Peyer's patch (tissue), 4 donors: ENCODE measurements at places on chromosomes 12 and 14.

- DNase-seq = no peak
These were observed 3.4 kb downstream of the GLIPR1L1 start for GRCh38 chr12:75337905-75338304.

GRCh38 chr14:21070083-21070609, at the start of gene ARHGEF40:
ARHGEF40 (plus strand) TSS chr14:21070304; CDS start chr14:21070397, 93 bp downstream.
- DNase-seq = peak; percentile 69

DNA sequence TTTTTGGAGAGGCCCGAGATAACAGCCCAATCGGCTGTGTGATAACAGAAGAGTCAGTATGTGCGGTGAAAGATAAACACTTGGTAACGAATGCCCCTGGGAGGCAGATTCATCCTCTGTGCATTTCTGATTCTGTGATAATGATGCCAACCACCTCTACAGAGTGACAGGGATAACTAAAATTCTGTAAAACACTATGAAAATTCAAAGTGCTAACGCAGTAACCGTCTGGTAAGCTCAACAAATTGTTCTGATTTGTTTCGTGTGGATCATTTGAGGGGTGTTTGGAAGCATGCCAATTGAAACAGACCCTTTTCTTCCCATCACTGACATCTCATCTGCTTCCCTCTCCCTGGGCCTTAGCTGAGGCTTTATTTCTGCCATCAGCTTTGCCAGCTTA, 76.3 kb downstream of the ESR2 start:
- DNase-seq = no peak

- DNase-seq = no peak
These were observed 172.7 kb downstream of the ETNK1 start for GRCh38 chr12:22797701-22798100.

- no peak for DNase-seq
These were observed 21.7 kb downstream of the ZDHHC22 start for GRCh38 chr14:77119851-77120250.

DNA sequence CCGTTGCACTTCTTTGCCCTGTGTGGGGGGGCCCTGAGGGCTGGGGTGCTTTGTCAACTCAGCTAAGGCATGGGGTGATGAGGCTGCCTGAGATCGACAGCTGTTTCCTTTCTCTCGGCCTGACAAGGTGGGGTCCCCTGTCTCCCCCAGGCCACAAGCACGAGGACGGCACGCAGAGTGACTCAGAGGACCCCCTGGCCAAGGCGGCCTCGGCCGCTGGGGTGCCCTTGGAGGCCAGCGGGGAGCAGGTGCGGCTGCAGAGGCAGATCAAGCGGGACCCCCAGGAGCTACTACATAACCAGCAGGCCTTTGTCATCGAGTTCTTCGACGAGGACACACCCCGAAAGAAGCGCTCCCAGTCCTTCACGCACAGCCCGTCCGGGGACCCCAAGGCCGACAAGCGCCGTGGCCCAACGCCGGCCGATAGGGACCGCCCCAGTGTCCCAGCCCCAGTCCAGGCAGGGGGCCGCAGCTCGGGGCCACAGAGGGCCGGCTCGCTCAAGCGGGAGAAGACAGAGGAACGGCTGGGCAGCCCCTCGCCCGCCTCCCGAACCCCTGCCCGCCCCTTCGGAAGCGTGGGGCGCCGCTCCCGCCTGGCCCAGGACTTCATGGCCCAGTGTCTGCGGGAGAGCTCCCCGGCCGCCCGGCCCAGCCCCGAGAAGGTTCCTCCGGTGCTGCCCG, 18.8 kb downstream of the CEP170B start:
- DNase-seq = no peak

- no peak for DNase-seq
These were observed 55.0 kb upstream of the ESRRB start for GRCh38 chr14:76320975-76321374.

- no peak for DNase-seq
These were observed 7.7 kb downstream of the CLSTN3 start for GRCh38 chr12:7137908-7138307.

GRCh38 chr12:6444031-6444430, 724 bp upstream of the CD27 start:
- no peak for DNase-seq

GRCh38 chr12:46958599-46959290, 120.7 kb upstream of the PCED1B start:
- DNase-seq = no peak

DNA sequence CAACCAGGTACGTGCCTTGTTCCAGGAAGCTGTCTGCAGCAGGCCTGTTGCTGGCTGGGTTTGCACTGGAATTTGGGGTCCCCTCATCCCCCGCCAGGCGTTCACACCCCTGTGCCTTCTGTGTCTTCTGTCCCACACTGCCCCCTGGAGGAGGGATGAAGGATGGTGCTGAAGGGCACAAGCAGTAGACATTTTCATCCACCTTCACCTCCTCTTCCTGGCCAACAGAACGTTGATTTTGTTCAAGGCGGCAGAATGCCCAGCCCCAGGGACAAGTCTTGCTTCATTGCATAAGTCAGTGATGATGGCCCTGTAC, 122.1 kb downstream of the CALM1 start:
- DNase-seq = peak; percentile 71

DNA sequence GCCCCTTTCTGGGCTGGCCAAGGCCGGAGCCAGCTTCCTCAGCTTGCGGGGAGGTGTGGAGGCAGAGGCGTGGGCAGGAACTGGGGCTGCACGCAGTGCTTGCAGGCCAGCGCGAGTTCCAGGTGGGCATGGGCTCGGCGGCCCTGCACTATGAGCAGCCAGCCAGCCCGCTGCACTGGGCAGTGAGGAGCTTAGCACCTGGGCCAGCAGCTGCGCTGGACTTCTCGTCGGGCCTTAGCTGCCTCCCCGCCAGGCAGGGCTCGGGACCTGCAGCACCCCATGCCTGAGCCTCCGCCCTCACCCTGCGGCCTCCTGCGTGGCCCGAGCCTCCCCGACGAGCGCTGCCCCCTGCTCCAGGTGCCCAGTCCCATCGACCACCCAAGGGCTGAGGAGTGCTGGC, 42.0 kb downstream of the TMTC2 start:
- DNase-seq = no peak

DNA sequence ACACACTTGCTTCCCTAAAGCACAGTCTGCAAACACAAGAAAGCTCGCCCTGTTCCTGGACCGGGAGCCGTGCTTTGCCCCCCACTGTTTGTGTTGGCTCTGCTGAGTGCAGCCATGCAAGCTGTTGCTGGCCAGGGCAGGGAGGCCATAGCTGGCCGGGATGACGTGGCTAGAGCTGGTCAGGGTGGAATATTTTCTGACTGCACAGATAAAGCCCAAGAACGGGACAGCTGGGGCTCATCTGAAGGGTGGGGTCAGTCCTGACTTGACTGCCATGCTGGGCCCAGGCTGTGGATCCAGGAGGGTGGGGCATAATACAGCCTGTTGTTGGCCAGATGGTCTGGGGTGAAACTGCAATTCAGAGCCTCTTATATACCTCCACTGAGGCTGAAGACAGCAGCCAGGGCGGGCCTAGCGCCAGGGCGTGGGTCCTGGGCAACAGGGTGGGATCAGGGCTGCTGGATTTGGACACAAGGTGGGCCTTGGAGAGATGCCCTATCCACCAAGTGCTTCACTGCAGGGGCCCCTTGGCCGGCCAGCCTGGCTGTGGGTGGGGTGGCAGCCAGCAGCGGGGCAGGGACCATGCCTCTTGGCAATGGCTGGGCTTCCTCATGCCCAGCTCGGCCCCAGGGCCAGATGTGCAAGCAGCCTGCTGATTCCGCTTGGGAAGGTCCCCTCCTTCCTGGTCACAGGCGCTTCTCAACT, 14.8 kb downstream of the KMT5A start:
- no peak for DNase-seq

- no peak for DNase-seq
These were observed 9.2 kb downstream of the SOS2 start for GRCh38 chr14:50222055-50222613.

DNA sequence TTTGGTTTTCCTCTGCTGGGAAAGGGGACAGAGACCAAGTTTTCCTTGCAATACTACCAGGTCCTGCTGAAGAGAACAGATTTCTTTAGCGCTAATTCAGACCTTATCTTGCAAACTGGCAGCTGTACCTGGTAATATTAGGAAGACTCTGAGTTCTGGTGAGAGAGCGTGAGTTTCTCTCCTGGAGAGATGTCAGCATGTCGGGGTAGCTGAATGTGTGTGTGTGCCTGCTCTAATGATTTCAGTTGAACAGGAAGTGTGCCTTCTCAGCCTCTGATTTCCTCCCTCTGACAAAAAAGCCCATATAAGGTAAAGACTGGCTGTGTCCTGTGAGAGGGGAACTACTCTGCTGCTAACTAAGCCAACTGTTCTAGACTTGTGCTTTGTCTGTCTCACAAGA, 10.3 kb upstream of the ERP27 start:
- peak; percentile 67 for DNase-seq

- DNase-seq = no peak
These were observed 230.2 kb downstream of the BCL11B start for GRCh38 chr14:99041820-99042174.

DNA sequence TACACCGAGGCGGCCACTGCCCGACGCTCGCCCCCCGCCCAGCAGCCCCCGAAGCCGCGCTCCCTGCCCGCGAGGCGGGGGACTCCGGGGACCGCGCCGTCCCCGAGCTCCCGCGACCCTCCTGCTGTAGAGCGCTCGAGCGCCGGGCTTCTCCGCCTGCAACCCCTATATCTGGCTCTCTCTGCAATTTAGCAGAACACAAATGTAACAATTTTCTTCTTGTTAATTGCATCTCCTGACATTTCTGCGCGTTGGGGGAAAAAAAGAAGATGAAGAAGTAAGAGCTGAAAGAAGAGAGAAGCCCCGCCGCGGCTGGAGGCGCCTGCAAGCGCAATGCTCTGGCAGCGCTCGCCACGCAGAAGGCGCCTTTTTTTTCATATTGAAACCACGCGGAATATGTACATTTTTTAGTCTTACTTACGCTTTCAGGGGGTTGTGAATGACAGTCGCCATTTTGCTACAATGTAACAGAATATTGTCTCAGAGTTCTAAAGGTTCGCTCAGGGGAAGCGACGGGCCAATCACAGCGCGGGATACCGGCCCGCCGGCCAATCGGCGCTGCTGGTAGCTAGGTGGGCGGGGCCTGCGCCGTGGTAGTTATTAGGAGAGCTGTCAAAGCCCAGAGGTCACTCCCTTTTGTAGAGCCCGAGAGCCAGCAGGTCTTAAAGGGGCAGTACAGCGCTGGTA, at the start of gene DPF3:
TSS of gene DPF3 (minus strand) at position 466 of the 687 bp plus-strand sequence. CDS start at position 453, 13 bp downstream.
- DNase-seq = peak; percentile 98

DNA sequence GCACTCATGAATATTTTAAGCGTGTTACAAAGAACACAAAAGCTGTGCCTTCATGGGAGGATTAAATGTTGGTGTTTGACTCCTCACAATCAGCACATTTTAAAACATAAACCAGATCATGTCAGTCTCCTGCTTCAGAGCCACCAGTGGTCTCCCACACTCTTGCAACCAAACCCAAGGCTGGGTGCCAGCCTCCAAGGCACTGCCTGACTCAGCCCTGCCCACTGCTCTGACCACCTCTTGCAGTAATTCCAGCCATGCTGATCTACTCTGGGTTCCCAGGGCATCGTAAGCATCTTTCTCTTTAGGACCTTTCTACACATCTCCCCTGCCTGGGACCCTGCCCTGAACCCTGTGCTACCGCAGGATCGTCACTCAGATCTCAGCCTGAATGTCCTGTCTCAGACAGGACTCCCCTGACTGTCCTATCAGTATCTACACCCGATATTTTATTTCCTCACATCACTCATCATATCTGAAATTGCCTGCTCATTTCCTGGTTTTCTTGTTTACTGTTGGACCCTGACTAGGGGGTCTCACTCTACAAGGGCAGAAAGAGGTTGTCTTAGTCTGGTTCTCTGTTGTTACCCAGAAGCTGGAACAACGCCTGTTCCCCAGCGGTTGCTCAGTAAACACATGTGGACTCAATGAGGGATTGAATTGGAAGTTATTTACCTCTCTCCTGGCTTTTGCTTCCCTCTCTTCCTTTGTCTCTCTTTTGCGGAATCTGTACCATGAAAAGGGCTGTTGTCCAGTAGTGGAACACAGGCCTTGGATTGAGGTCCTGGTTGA, 449.8 kb downstream of the RAD51B start:
- no peak for DNase-seq

GRCh38 chr14:53186532-53186931, 33.4 kb upstream of the DDHD1 start:
- no peak for DNase-seq

- DNase-seq = no peak
These were observed 13.9 kb downstream of the EVL start for GRCh38 chr14:100078997-100079725.

GRCh38 chr12:93602897-93603668, 30.6 kb downstream of the SOCS2 start:
- no peak for DNase-seq

GRCh38 chr12:54917001-54917488, 62.7 kb downstream of the MUCL1 start:
- no peak for DNase-seq

GRCh38 chr14:37707716-37708115, 112.3 kb downstream of the TTC6 start:
- DNase-seq = no peak

GRCh38 chr12:232731-233614, 19.0 kb upstream of the SLC6A12 start:
- DNase-seq = peak; percentile 36

DNA sequence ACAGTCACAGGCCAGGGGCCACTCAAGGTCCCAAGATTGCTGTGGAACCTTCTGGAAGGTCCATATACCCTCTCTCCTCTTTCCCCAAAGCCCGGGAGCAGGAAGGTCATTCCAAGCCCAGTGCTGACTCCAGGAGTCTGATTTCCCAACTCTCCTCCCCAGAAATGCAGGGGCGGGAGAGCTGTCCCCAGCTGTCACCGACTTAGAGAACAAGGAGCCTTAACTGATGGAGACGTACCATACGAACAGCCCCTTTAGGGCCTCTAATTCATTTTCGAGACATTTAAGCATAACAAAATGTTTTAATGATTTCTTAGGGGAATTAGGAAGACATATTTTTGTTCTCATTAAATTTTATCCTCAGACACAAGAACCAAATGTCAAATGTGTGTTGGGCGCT, 99.2 kb downstream of the PHETA1 start:
- DNase-seq = no peak

DNA sequence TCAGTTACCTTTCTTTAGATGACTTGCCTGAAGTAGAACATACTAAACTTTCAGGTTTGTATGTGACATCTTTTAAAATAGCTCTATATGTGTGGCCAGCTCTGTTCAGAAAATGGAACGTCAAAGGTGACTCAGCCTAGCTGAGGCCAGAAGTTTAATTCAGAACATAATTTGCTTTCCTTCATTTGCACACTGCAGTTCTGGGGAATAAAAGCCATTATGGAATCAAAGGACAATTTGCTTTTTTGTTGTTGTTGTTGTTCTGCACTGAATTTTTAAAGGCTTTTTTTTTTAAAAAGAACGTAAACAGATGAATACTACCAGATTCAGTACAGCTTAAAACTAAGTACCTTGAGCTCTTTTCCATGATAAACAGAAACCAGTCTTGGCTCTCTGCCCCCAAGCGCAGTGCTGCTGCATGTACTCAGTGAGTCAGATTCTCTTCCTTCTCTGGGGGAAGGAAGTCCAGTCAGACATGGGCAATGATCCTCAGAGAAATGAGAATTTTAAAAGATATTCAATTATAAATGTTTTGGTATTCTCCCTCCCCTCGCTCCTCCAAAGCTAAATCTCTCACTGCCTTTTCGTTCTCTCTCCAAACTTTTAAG, 644.2 kb downstream of the NOVA1 start:
- peak; percentile 44 for DNase-seq
